ENCODE measurements at places on chromosomes 5 and 9.
A peak's percentile ranks its signal among the peaks of the same experiment; 100 is the strongest.

- DNase-seq, result no peak
These were observed 12.5 kb upstream of the SHOC1 start for GRCh38 chr9:111807197-111807596.

- DNase-seq, result no peak
These were observed 86.6 kb downstream of the EHMT1 start for GRCh38 chr9:137705443-137705863.

DNA sequence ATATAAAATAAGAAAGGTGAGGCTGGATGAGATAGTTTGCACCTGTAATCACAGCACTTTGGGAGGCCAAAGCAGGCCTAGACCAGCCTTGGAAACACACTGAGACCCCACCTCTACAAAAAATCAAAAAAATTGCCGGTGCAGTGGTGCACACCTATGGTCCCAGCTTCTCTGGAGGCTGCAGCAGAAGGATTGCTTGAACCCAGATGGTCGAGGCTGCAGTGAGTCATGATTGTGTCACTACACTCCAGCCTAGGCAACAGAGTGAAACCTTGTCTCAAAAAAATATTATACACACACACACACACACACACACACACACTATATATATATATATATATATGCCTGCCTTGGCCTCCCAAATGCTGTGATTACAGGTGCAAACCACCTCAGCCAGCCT lies 1.3 kb downstream of the SLC35D2 start:
- DNase-seq, result no peak

- DNase-seq, result no peak
These were observed 32.5 kb upstream of the OR2K2 start for GRCh38 chr9:111362526-111362925.

DNA sequence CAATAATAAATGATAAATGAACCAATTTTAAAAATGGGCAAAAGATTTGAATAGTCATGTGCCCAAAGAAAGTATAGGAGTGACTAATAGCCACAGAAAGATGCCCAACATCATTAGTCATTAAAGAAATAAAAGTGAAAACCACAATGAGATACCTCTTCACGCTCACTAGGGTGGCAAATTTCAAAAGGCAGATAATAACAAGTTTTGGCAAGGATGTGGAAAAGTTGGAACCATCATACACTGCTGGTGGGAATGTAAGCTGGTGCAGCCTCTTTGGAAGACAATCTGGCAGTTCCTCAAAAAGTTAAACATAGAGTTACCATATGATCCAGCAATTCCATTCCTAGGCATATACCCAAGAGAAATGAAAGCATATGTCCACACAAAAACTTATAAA lies 1819.8 kb downstream of the MAT2B start:
- DNase-seq, result no peak

DNA sequence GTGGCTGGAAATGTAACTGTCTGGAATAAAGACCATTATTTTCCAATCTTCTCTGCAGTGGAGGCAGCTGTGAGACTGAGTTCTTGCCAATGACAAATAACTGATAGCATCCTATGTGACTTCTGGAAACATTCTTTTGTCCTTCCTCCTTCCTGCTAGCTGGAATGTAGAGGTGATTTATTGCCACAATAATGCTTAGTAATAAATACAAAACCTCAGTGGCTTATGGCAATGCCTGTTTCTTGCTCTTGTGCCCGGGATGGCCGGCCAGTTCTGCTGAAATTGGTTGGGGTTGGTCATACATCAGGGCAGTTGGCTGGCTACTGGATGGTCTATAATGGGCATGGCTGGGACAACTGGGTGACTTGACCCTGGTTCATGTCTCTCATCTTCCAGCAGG lies 12.2 kb upstream of the TEX48 start:
- DNase-seq, result no peak

- no peak for DNase-seq
These were observed 11.6 kb upstream of the PRR16 start for GRCh38 chr5:120452471-120452870.

- DNase-seq, result no peak
These were observed 7.5 kb downstream of the NMUR2 start for GRCh38 chr5:152397581-152397980.

- DNase-seq, result no peak
These were observed 162.1 kb downstream of the TRPM3 start for GRCh38 chr9:70959366-70959765.

DNA sequence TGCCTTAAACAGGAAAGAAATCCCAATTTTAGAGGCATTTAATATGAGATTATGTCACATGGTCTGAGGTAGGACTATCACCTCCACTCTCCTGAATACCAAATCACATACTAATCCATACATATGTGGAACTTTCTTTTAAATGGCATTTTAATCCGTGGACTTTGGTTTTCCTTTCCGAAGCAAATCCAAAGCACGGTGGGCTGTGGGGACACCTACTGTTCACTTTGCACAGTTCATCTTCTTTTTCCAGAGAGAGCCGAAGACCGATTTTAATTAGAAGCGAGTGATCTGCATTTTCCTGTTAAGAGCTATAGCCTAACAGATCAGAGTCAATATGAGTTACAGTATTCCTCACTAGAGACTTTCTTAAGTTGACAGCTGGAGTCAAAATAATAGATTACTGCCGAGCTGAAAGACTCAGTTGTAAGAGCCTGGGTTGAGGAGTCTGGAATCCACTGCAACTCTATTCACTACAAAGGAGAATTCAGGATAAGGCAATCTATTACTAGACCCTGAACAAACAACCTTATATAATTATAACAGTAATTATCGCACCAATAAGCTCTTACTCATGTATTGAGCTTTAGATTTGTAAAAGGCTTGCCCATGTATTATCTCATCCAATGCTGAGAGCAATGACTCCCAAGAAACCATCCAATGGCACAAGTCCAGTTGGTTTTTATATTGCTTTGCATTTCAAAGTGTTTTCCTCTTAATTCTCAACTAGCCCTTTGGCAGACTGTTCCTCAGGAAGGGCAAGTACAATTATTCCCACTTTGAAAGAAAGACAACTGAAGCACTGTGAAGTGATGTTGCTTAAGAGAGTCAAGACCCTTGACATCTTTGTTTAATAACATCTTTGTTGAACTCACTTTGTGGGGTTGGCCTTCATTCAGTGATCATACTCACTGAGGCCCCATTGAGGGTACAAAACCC lies 144.7 kb downstream of the TRPM6 start:
- peak; percentile 79 for DNase-seq

GRCh38 chr5:77170-77501 lies 14.8 kb upstream of the PLEKHG4B start:
- DNase-seq, result peak; percentile 20

DNA sequence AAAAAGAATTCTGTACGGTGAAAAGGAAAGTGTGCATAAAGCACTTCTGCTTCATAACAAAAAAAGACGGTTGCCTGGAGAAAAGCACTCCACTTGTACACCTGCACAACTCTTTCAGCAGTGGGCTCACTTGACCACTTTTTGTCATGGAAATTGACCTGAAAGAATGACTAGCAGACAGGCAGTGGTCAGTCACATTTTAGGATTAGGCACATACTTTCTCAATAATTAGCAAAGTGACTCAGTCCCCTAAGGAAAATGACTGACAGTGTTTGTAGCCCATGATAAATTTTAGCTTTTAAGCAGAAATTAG lies 169.3 kb downstream of the FANCC start:
- DNase-seq, result no peak

- DNase-seq, result no peak
These were observed 800.9 kb downstream of the CDH9 start for GRCh38 chr5:26237489-26237888.

- DNase-seq, result no peak
These were observed 52.9 kb upstream of the EXOC3 start for GRCh38 chr5:389891-390622.

GRCh38 chr5:101796427-101796826 lies 499.7 kb downstream of the SLCO4C1 start:
- DNase-seq, result no peak

Measured in retina (tissue), 1 donor.